MCF 10A (cell line): ENCODE measurements at places on chromosomes 5 and 9. TPM values are rescaled to one million over a fixed set of nuclear protein-coding genes. Genes with fewer than 3 reads are reported as not detected.

The PIGO gene
- total RNA-seq: 34.8 and 39.2 TPM in 2 replicates

GRCh38 chr5:87411973-87412629 is 629 bp downstream of the CCNH start:
- H3K27ac ChIP-seq: peak overlapping the region; percentile 95
- DNase-seq: peak; percentile 30
- no peaks in the 10 kb centered on the region for H3K27me3 ChIP-seq
- H3K4me1 ChIP-seq: peaks cover 21% of the 10 kb centered on the region
- peak overlapping the region; percentile 85 for H3K4me3 ChIP-seq

DNA sequence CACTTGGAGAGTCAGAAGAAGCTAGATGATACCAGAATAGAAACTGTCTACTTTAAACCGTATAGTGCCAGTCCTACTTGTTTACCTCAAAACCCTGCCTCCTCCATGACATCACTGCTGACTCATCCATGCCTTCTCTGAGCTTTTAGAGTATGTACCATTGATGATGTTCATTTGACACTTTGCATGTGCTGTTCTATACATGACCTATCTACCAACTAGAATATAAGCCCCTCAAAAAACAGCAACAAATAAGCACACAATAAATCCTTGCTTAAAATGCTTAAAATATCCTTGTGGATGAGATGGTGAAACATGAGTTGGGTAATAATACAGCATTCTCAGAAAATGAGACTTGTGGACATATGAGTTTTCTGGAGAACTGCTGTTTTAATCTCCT is 2.6 kb downstream of the CTNNAL1 start:
- H3K36me3 ChIP-seq: peaks cover 17% of the 10 kb centered on the region
- H3K4me1 ChIP-seq: peaks cover 24% of the 10 kb centered on the region
- H3K4me3 ChIP-seq: peak overlapping the region; percentile 19
- DNase-seq: peak; percentile 83
- H3K27ac ChIP-seq: peak overlapping the region; percentile 87

The PCDHGA7 gene
- total RNA-seq: 0.56 and 0.86 TPM in 2 replicates

The MARCOL gene
- not detected in 2 replicates for total RNA-seq

DNA sequence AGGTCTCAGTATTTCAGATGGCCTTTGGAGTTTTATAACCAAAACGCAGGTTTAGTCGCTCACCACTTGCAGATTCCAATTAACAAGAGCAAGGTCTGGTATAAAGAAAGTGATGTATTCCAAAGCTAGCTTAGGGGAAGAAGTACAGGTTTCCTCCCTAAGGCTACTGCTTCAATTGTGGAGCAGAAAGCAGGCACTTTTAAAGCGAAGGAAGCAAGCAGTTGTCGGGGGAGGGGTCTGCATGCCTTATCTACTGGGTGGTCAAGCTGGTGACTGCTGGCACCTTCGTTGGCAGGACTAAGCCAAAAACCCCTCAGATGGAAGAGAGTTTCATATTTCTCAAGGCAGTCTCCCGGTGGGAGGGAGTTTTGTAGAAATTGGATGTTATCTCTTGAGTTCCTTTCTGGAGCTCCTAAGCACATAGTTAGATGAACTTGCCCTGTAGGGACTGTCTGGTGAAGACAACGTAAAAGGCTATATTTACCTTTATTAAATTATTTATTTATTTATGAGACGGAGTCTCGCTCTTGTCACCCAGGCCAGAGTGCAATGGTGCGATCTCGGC is 1.6 kb upstream of the TMEM245 start:
- no peak overlapping the region for H3K4me3 ChIP-seq
- DNase-seq: no peak
- H3K36me3 ChIP-seq: peaks cover 13% of the 10 kb centered on the region
- peaks cover 16% of the 10 kb centered on the region for H3K4me1 ChIP-seq
- H3K27ac ChIP-seq: no peak overlapping the region
